ENCODE measurements at places on chromosomes 12 and 14.

- no peak for DNase-seq
Observed at GRCh38 chr12:124107351-124107750, 134.3 kb downstream of the ZNF664 start.

DNA sequence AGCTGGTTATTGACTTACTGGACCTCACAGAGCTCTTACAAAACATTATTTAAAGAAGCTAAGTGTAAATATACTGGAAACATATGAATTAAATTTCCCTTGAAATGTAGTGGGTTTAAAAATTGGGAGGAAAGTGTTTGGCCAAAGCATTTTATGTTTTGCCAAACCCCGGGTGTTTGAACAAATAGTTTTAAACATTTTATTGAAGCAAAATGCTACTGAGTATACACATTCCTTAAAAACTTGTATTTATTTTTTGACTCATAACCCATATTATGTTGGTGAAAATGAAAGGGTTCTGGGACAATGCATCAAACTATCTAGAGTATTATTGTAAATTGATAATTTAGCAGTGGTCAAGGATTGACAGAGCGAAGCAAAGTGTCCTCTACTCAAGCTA lies 1048.5 kb downstream of the SLC6A15 start:
- no peak for DNase-seq

DNA sequence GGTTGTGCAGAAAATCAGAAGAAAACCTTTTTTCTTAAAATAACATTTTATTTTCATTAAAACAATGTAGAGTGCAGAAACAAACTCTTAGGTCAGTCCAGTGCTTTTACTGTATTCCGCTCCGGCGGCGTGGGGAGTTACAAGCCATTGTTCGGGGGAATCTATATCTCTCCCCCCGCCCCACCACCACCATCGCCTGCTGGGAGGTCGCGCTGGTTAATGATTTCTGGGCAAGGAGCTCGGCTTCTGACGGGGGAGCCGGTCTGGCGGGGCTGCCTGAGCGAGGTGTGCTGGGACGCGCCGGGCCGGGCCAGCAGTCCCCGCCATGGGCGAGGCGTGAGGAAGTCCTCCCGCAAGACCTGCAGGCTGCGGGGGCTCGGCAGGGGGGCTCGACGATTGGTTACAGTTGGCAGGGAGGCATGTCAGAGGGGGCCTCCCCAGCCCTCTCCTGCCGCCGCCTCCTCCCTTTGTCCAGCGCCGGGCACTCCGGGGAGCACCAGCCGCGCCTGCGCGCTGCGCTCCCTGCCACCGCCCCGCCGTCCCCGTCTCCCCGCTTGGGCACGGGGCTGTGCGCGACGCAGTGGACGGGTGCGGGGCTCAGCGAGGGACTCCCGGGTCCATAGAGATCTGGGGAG lies 1.0 kb upstream of the DUSP6 start:
- DNase-seq = peak; percentile 63

GRCh38 chr12:64801381-64801780 lies 23.1 kb upstream of the TBC1D30 start:
- DNase-seq = no peak

DNA sequence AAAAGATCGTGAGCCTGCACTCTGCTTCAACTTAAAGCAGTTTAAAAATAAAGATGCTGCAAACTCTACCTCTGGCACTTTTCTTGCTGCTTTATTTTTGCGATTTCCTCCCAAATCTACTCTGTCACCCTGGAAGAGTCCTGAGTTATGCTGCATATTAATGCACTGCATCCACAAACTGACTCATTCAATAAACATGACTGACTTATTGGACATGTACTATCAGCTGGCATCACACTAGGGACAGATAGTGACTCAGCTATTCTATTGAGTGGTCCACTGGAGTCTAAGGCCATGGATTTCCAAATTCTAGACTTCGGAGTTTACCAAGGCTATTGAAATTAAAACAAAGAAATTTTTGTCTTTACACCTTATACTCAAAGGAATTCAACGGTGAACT lies 90.7 kb upstream of the PTPRR start:
- DNase-seq = no peak

GRCh38 chr12:101738920-101739665 lies at the start of gene SYCP3:
Gene SYCP3, minus strand, starts transcription at chr12:101739462. Its CDS starts 1,527 bp downstream, at chr12:101737935.
- DNase-seq = no peak

GRCh38 chr12:104555648-104556047 lies 98.9 kb downstream of the CHST11 start:
- no peak for DNase-seq

DNA sequence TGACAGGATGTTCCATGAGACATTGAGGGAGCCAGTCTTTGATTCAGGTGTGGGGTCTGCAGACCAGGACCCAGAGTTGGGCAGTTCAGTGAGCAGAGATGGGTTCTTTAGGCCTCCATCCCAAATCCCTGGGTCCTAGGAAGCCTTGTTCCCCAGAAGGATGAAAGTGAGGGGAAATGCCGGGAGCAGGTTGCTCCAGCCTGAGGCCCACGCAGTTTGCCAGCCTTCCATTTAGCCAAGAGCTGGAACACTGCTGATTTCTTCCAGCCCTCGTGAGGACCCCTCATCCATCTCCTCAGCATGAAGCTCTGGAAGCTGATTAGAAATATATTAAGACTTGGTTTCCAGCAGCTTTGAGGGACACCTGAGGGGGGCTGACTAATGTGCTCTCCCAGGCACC lies 12.1 kb downstream of the C14orf132 start:
- DNase-seq = no peak

DNA sequence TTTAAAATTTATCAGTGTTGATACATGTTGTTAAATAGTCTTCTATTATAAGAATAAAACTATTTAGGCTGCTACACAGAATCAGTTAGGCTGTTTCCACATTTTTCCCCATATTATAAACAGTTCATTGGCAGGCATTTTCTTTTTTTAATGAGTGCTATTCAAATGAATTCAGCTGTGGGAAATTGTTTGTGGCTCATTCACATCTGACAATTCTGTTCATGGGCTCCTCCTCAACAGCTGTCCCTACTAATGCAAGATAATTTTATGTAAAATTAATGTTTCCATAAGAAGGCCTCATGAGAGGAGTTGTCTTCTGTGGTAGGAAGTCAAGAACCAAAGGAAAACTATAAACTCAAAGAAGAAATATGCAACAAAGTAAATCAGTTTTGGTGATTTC lies 218.0 kb downstream of the PPFIA2 start:
- DNase-seq = no peak

DNA sequence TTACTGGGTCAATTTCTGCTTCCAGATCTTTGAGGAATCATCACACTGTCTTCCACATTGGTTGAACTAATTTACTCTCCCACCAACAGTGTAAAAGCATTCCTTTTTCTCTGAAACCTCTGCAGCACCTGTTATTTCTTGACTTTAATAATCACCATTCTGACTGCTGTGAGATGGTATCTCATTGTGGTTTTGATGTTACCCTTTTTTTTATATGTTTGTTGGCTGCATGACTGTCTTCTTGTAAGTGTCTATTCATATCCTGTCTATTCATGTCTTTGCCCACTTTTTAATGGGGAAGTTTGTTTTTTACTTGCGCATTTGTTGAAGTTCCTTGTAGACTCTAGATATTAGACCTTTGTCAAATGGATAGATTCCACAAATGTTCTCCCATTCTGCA lies 324.9 kb downstream of the NAV3 start:
- DNase-seq = no peak

GRCh38 chr12:10849425-10849878 lies at the start of gene PRR4:
Gene PRR4, minus strand, starts transcription at chr12:10849475. Its CDS starts 38 bp downstream, at chr12:10849437.
- DNase-seq = no peak

DNA sequence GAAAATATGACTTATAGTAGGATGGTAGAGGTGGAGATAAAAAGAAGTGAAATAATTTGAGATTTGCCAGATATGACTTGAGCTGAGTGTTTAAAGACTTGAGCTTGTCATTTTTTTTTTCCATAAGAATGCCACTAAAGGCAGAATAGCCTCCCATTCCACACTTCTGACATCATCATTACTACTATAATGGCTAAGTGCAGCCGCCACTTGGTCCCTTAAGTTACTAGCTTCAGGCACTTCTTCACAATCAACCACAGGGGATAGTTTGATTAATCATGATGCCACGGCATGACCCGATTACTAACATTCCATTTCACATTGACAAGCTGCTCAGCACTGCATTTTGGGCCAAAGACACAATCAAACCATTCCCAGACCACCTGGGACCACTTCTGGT lies 127.9 kb downstream of the EFCAB11 start:
- peak; percentile 73 for DNase-seq

Data from umbilical cord (tissue), 2 donors.